ENCODE measurements at places on chromosomes 13 and 19.
A peak's percentile ranks its signal among the peaks of the same experiment; 100 is the strongest.

GRCh38 chr13:31982540-31982939 is 49.0 kb upstream of the FRY start:
- no peak for DNase-seq

DNA sequence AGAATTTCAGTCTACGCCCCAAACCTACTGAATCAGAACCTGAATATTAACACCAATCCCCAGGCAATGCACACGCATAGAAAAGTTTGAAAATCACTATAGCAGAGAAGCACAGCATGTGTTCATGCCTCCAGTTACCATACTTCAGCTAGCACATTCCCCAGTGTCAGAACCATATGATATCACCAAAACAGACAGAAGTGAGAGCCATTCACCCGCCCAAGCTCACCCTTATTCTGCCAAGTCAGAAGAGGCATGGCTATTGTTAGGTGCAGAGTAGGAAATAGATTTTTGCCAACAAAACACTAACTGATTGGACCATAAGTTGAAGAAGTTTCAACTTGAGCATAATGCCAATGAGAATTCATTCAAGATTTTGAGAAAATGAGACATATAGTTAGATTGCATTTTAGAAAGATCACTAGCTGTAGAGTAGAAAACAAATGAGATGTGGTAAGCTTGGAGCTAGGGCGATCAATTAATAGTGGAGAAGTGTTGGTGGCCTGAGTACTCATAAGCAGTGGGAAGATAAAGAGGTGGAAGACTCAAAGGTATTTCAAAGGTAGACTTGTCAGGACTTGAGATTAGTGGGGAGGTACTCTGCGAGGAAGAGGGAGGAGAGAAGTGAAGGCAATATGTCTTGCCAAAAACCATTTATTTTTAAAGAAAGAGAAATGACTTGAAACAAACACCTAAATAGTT is 492.4 kb downstream of the SUCLA2 start:
- no peak for DNase-seq

- DNase-seq: no peak
Observed at GRCh38 chr19:16153582-16154336, 10.3 kb downstream of the HSH2D start.

DNA sequence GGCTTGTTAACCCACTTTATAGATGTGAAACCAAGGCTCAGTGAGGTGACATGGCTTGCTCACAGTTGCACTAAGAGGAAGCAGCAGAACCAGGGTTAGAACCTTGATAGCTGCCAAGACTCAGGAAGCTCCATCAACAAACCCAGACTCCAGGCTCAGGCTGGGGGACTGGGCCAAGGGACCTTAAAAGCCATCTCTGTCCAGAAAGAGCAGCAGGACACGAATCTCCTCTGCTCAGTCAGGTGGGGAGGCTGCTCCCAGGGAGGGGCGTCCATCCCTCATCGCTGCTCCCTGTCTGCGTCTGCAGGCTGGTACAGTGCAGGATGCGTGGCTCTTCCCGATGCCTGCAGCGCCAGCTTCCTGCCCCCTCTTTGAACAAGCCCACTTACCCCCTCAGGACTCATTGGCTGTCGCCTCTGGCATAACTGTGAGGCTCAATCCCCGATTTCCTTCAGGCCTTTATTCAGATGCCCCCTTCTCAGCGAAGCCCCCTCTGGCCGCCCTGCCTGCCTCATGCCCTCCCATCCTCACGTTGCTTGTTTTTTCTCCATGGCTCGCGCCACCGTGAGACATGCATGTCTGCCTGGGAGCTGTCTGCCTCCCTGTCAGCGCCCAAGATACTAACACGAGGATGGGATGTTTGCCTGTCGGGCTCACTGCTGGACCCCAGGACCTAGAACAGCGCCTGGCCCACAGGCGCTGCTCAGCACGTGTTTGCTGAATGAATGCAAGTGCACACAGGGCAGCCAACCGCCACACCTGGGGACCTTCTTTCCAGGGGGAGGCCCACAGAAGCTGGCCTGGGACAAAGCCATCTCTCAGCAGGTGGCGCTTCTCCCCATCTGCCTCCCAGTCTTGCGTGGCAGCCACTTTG is 21.5 kb downstream of the AKT2 start:
- no peak for DNase-seq

DNA sequence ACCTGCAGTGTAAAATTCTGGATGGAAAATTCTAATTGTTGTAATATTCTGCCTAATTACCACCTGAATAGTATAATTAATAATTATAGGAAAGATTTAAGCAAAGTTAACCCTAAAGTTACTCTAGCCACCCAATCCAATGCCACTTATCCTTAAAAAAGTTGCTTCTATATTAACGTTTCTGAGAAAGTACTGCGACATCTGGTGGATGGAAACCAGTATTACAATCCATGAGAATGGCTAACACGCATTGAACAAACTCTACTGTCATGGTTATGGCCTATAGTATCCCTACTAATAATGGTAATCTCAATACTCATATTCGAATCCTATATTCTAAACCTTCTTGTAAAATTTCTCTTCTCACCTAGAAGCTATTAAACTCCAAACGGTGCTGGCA is 1551.8 kb downstream of the SLITRK1 start:
- no peak for DNase-seq

DNA sequence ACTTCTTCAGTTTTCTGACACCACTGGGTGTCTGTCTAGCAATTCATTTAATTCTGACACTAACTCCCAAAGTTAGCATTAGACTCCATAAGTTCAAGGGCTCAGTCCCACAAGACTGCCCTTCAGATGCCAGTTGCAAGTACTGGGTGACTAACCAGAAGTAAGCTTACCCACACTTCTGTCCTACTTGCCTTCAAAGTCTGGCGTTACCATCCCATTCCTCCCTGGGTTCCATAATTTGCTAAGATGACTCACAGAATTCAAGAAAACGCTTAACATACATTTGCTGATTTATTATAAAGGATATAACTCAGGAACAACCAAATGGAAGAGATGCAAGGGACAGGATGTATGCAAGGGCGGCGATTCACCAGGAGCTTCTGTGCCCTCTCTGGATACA is 45.5 kb upstream of the NPAS1 start:
- DNase-seq: no peak

DNA sequence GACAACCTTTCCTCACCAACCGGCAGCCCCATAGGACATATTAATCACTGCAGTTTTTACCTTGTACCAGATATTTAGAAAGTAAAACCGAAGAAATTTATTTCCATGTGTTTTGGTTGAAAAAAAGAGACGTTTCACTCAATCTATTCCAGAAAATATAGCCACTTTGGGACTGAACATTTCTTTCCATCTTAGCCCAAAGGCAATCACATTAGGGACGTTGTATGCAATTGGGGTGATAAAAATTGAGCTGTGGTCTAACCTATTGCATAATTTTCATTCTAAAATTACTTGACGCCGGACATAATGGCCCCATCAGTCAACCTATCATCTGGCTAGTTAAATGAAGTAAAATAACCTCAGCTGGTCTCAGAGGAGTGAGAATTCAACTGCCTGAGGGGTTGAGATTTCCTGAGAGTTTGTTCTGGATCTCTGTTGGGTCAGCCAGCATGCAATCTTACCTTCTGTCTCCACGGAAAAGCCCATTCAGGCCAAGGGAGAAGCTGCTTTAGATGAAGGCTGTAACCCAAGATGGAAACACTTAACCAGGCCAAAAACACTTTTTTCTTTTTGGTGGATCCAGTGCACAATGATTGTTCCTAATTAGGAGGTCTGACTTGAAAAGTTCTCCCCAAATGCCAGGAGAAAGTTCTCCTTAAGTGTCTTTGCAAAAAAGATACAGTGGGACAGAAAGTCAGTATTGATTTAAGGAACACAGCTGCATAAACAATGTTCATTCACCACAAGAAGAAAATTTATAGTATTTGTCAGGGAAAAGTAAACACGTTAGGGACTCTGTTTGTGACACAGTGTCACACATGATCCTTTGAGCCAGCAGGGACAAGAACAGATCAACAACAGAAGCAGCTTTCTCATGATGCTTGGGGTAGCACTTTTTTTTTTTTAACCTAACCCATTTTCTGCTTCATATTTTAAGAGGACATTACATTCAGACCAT is 34.1 kb downstream of the DLEU7 start:
- DNase-seq: no peak

DNA sequence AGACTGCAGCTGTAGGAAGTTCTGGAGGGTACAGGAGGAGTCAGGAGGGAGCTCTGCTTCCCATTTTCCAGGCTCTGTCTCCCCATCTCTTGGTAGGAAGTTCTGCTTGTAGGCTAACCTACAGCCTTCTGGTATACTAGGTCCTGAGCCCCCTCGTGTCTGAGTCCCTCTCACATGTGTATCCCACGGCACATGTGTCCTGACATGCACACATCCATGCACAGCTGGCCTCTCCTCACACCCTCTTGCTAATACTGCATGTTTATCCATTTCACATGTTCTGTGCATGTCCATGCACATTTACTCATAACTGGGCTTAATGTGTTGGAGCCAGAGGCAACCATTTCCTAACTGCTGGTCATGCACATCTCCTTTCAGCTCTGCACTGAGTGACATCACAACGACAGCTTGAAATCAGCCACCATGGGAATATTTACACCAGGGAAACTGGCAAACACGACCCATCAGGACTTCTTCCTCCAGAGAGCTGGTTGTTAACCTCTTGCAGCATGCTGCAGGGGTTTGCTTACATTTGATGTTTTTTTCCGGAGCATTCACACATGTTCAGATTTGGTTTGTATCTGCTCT is 3.0 kb downstream of the CD209 start:
- no peak for DNase-seq

DNA sequence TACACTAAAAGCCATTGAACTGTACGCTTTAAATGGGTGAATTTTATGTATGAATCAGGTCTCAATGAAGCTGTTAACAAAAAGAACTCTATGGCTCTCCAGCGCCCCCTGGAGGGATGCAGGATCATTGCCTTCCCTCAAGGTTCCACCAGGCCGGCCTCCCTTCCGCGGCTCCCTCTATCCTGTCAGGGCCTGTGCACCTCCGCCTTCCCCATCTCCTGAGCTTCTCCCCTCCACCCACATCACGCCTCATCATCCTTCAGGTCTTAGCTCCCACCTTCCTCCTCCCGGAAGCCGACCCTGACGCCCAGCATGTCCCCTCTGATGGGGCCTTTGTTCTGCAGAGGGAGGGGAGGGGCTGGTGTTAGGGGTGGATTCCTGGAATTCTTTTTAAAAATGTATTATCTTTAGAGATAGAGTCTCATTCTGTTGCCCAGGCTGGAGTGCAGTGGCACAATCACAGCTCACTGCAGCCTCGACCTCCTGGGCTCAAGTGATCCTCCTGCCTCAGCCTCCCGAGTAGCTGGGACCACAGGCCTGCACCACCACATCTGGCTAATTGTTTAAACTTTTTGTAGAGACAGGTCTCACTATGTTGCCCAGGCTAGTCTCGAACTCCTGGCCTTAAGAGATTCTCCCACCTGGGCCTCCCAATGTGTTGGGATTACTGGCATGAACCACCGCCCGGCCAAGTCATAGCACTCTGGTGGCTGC is 27.7 kb downstream of the MEIS3 start:
- DNase-seq: peak; percentile 80

GRCh38 chr19:37953171-37953917 is 46.3 kb downstream of the SIPA1L3 start:
- no peak for DNase-seq

DNA sequence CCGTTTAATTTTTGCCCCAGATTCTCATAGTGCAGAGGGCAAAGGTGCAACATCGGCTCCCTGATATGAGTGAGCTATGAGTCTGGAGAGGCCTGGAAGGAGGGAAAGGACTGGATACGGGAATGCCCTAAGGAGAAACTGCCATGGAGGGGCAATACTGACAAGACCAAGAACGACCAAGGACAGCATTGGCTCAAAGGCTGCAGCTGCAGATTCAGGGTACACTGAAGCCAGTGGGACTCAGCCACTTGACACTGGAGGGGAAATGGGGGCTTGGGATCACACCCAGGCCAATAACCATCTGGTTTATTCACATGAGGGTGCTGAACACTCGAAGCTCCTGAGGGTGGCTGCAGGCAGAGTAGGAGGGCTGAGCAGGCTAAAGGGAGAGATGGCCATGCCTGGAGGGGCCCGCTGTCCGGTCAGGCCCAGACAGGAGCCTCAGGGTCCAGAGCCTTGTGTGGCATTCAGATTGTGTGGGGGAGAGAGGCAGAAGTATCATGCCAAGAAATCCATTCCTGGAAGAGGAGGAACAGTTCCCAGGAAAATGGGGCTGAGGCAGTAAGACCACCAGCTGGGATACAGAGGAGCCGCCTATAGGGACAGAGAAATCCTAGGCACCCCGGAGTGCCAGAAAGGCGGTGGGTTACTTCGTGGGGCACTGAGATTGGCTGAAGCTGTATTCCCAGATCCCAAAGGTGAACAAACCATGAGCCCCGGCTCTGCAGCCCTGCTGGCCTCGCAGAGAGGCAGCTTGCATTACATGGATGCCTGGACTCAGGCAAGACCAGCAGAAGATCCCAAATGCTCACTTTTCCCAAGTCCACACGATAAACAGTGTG is 20.7 kb downstream of the COL4A1 start:
- no peak for DNase-seq

- DNase-seq: no peak
Observed at GRCh38 chr13:54367639-54368271, 1339.1 kb downstream of the OLFM4 start.

GRCh38 chr13:87953381-87953780 is 282.2 kb downstream of the SLITRK5 start:
- no peak for DNase-seq

- DNase-seq: no peak
Observed at GRCh38 chr19:47239152-47239551, 8.2 kb upstream of the BBC3 start.

- DNase-seq: no peak
Observed at GRCh38 chr19:45139286-45140143, 21.3 kb downstream of the NKPD1 start.

DNA sequence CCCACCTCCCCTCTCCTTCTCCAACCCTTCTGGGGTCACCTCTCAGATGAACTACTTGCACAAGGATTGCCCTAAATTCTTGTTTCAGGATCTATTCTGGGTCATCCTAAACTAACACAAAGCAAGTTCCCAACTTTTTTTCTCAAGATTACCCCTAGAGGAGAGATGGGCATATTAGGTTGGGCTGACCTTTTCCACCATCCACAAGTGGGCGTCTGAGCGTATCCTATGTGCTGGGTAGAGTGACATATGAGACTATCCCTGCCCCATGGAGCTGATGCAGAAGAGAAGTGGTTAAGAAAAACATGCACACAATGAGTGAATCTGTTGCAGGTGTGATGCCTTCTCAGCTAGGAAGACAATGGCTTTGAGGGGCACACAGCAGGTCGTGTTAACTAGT is 132.7 kb downstream of the CACNA1A start:
- no peak for DNase-seq

GRCh38 chr13:76796851-76797250 is 89.4 kb downstream of the KCTD12 start:
- no peak for DNase-seq

GRCh38 chr13:65943024-65943423 is 1287.1 kb downstream of the PCDH9 start:
- DNase-seq: no peak
